ENCODE measurements at places on chromosomes 13 and 19. TPM values are rescaled to one million over a fixed set of nuclear protein-coding genes. Genes with fewer than 3 reads are reported as not detected.

The STOML3 gene
- not detected for total RNA-seq

The VSTM2B gene
- total RNA-seq, result not detected

- H3K4me1 ChIP-seq, result peaks cover 7% of the 10 kb centered on the region
- no peak overlapping the region for H3K4me3 ChIP-seq
- DNase-seq, result peak; percentile 21
- no peaks in the 10 kb centered on the region for H3K27me3 ChIP-seq
- no peaks in the 10 kb centered on the region for H3K36me3 ChIP-seq
These were observed 7.1 kb downstream of the SMAD9 start for GRCh38 chr13:36912973-36913372.

DNA sequence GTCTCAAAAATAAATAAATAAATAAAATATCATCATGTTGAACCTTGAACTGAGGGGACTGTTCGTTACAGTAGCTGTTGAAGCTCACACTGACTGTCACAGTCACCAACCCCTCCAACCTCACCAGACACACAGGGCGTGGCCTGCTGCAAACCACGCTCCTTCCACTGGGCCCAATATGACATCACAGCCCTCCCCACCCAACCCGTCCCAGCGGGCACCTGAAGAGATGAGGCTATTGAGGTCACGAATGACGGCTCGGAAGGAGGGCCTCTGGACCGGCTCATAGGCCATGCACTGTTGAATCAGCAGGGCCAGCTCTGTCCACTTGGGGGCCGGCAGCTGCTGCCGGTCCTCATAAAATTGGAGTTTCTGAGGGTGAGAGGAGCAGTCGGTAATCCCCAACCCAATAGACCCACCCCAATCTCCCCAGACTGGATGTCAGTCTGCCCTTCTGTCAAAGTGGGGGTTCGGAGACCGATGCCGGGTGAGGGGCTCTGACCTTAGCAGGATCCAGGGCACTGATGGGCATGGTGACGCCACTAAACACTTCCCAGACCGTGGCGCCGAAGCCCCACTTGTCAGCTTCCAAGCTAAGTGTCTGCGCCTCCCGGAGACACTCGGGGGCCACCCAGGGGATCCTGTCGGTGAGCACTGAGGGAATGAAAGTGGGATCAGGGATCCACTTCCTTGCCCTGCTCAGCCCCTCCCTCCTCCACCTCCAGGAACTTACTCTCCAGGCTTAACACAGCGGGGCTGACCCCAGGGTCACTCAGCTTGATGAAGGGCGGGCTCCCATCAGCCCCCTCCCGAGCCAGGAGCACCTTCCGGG is 13.2 kb downstream of the JAK3 start:
- H3K4me3 ChIP-seq, result no peak overlapping the region
- no peak for DNase-seq
- peaks cover 52% of the 10 kb centered on the region for H3K27me3 ChIP-seq
- no peak overlapping the region for H3K27ac ChIP-seq
- H3K36me3 ChIP-seq, result no peaks in the 10 kb centered on the region

DNA sequence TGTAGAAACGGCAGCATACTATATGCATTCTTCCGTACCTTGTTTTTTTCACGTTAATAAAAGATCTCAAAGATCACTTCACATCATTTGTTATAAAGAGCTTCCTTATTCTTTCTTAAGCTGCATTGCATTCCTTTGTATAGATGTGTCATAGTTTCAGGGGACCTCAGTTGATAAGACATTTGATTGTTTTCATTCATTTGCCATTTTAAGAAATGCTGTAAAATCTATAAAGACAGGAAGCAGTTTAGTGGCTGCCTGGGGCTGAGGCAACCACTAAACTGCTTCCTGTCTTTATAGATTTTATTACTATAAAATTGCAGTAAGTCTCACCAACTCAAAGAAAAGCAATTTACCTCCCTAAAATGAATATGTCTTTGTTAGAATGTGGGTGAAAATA is 59.4 kb downstream of the ZDHHC20 start:
- H3K27ac ChIP-seq, result no peak overlapping the region
- DNase-seq, result peak; percentile 18

- H3K4me3 ChIP-seq, result no peak overlapping the region
- H3K36me3 ChIP-seq, result no peaks in the 10 kb centered on the region
- H3K4me1 ChIP-seq, result no peaks in the 10 kb centered on the region
- H3K27ac ChIP-seq, result no peak overlapping the region
- DNase-seq, result peak; percentile 66
- no peaks in the 10 kb centered on the region for H3K27me3 ChIP-seq
These were observed 37.3 kb upstream of the GTF2F2 start for GRCh38 chr13:45082964-45083363.

GRCh38 chr13:72651144-72651543 is 76.3 kb downstream of the MZT1 start:
- H3K27me3 ChIP-seq, result no peaks in the 10 kb centered on the region
- H3K4me3 ChIP-seq, result no peak overlapping the region
- H3K27ac ChIP-seq, result no peak overlapping the region
- no peaks in the 10 kb centered on the region for H3K4me1 ChIP-seq
- no peaks in the 10 kb centered on the region for H3K36me3 ChIP-seq
- DNase-seq, result no peak

GRCh38 chr13:73579574-73580274 is 520.9 kb downstream of the KLF5 start:
- H3K4me3 ChIP-seq, result no peak overlapping the region
- no peaks in the 10 kb centered on the region for H3K36me3 ChIP-seq
- H3K27ac ChIP-seq, result no peak overlapping the region
- DNase-seq, result no peak
- no peaks in the 10 kb centered on the region for H3K27me3 ChIP-seq

GRCh38 chr13:61247149-61247936 is 168.3 kb downstream of the PCDH20 start:
- no peak overlapping the region for H3K4me3 ChIP-seq
- DNase-seq, result no peak
- no peaks in the 10 kb centered on the region for H3K27me3 ChIP-seq
- no peaks in the 10 kb centered on the region for H3K4me1 ChIP-seq
- no peaks in the 10 kb centered on the region for H3K36me3 ChIP-seq
